ENCODE measurements at places on chromosomes 1 and 21.

- peak; percentile 26 for DNase-seq
These were observed 63.2 kb downstream of the CD247 start for GRCh38 chr1:167454894-167455785.

DNA sequence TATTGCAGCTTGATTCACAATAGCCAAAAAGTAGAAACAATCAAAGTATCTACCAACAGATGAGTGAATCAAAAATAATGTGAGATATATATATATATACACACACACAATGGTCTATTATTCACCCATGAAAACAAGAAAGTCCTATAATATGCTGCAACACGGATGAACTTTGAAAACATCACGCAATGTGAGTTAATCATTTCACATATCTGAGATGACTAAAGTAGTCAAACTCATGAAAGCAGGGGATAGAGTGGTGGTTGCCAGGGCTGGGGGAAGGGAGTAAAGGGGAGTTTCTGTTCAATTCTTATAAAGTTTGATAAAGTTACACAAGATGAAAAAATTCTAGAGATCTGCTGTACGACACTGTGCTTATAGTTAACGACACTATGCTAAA lies 1234.8 kb downstream of the MRPL39 start:
- no peak for DNase-seq

DNA sequence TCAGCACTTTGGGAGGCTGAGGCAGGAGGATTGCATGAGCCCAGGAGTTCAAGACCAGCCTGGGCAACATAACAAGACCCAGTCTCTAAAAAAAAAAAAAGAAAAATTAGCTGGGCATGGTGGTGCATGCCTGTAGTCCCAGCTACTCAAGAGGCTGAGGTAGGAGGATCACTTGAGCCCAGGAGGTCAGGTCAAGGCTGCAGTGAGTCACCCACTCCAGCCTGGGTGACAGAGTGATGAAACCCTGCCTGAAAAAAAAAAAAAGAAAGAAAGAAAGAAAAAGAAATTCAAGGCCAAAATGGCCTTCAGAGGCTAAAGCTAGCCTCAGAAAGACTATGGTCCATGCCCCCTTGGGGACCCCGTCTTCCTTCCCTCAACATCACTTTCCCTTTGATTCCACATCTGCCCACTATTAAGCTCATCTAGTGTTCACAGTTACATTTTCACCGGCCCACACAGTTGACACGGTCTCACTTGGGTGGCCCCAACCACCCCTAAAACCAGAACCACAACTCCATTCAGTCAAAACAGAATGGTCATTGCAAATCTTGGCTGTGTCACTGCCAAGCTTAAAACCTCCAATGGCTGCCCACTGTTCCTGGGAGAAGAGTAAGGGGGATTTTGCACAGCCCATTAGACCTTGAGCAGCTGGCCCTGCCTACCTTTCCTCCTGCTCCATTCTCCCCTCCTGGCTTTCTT lies 2.1 kb upstream of the CAPN8 start:
- no peak for DNase-seq

DNA sequence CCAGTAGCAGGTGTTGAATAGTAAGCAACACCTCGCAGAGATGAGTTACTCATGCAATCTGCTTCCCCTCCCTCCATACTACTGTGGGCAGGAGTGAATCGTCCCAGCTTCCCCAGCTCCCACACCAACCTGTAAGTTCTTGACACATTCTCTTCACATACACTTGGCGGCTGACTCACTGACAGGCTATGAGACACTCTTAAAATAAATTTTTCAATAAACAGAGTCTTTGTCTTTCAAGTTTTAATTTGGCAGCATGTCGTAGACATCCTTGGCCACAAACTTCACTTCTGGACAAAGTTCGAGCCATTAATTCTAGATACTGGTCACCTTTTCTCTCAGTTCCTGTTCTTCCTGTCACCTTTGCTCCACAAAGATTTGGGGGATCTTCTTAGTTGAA lies 290.7 kb downstream of the TM2D1 start:
- DNase-seq: no peak

GRCh38 chr1:93437976-93438605 lies 9.8 kb upstream of the FNBP1L start:
- peak; percentile 77 for DNase-seq

GRCh38 chr21:35850542-35851103 lies 209.7 kb downstream of the SETD4 start:
- DNase-seq: no peak

GRCh38 chr1:155555915-155556314 lies 6.7 kb downstream of the ASH1L start:
- DNase-seq: no peak

GRCh38 chr21:14453339-14454015 lies 70.5 kb upstream of the HSPA13 start:
- DNase-seq: no peak

DNA sequence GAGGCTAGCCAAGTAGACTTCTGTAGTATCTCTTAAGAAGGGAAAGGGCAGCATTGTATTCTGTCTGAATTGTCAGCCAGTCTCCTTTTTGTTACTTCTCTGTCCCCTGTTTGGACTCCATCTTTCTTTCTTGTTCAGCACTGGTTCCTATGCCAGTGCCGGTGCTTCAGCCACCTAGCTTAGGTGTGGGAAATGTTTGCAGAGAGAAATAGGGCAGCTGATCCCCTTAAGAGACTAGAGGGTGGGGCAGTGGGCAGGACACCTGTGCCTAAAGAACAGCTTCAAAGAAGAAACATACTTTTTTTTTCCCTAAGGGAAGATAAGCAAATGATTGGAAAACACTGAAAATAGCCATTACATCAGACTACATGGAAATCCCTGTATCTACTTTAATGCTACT lies 113.0 kb downstream of the POU2F1 start:
- no peak for DNase-seq

- DNase-seq: no peak
These were observed 462.5 kb downstream of the SETD4 start for GRCh38 chr21:35597750-35598339.

- no peak for DNase-seq
These were observed 30.8 kb downstream of the RPS6KA1 start for GRCh38 chr1:26560403-26560780.

GRCh38 chr21:38277501-38278131 lies 20.8 kb downstream of the KCNJ15 start:
- peak; percentile 99 for DNase-seq

GRCh38 chr1:74952786-74953185 lies 181.4 kb upstream of the LHX8 start:
- DNase-seq: no peak

DNA sequence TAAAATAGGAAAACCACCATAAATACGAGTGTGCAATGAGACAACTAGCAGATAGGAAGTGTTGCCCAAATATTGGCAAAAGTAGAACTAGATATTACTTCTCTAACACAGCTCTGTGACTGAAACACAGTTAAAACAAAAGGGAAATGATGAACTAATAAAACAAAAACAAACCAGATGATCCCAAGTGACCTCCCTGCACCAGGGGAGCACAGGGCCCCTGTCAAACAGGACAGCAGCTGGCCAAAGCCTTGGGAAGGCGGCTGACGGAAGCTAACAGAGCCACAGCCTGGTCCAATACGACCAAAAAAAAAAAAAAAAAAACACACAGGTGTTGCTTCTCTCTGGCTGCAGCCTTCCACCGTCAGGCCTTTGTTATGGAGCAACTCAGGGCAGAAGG lies 17.8 kb downstream of the ZBTB17 start:
- no peak for DNase-seq

- no peak for DNase-seq
These were observed 67.8 kb downstream of the NID1 start for GRCh38 chr1:235997049-235997448.
